Stimulated activated CD8-positive, alpha-beta memory T cell treated with anti-CD3 and anti-CD28 coated beads, Interleukin-15, amount 100 ng/mL, for 1 hour (primary cell): ENCODE measurements at places on chromosomes 13 and 19.

DNA sequence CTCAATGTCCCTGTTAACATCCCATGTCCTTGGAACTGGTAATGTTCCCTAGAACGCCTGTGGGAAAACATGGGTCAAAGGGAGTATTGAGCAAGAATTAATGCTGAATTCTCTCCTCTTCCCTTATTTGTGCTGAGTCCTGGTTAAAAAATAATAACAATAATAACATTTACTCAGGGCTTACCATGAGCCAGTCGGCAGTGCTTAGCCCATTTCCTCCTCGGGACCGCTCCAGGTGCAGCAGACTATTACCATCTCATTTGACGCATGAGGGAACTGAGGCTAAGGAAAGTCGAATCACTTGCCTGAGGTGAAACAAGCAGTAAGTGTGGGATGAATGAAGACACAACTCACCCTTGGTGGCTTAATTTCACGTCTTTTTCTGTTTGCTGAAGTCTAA is 33.6 kb upstream of the SLC15A1 start:
- DNase-seq = no peak

GRCh38 chr19:17160908-17161307 is 54.2 kb upstream of the USE1 start:
- no peak for DNase-seq

DNA sequence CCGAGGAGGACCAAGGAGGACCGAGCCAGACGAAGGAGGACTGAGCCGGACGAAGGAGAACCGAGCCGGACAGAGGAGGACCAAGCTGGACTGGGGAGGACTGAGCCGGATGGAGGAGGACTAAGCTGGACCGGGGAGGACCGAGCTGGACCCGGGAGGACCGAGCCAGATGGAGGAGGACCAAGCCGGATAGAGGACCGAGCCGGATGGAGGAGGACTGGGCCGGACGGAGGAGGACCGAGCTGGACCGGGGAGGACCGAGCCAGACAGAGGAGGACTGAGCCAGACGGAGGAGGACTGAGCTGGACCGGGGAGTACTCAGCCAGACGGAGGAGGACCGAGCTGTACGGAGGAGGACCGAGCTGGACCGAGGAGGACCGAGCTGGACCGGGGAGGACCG is 3.2 kb downstream of the PIP5K1C start:
- no peak for DNase-seq

GRCh38 chr19:2167896-2168618 is 4.3 kb downstream of the DOT1L start:
- DNase-seq = no peak

DNA sequence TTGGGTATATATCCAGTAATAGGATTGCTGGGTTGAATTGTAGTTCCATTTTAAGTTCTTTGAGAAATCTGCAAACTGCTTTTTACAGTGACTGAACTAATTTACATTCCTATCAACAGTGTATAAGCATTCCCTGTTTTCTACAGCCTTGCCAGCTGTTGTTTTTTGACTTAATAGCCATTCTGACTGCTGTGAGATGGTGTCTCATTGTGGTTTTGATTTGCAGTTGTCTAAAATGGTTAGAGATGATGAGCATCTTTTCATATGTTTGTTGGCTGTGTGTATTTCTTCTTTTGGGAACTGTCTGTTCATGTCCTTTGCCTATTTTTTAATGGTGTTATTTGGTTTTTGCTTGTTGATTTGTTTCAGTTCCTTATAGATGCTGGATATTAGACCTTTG is 4.0 kb upstream of the ZNF222 start:
- no peak for DNase-seq

DNA sequence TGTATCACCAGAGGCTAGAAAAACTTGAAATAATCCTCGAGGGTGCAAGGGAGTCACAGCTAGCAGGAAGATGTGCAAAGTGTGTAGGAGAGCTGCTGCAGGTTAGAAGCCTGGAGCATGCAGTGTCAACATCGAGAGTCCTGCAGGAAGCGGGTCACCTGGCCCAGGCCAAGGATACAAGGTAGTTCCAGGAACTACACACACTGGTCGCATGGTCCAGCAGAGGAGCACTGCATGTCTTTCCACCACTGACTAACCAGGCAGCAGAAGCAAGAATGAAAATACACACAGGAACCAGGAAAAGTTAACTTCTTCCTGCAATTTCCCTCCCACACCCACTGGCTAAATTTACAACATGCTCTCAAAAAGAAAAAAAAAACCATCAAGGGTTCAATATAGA is 36.0 kb upstream of the MIR17HG start:
- no peak for DNase-seq

DNA sequence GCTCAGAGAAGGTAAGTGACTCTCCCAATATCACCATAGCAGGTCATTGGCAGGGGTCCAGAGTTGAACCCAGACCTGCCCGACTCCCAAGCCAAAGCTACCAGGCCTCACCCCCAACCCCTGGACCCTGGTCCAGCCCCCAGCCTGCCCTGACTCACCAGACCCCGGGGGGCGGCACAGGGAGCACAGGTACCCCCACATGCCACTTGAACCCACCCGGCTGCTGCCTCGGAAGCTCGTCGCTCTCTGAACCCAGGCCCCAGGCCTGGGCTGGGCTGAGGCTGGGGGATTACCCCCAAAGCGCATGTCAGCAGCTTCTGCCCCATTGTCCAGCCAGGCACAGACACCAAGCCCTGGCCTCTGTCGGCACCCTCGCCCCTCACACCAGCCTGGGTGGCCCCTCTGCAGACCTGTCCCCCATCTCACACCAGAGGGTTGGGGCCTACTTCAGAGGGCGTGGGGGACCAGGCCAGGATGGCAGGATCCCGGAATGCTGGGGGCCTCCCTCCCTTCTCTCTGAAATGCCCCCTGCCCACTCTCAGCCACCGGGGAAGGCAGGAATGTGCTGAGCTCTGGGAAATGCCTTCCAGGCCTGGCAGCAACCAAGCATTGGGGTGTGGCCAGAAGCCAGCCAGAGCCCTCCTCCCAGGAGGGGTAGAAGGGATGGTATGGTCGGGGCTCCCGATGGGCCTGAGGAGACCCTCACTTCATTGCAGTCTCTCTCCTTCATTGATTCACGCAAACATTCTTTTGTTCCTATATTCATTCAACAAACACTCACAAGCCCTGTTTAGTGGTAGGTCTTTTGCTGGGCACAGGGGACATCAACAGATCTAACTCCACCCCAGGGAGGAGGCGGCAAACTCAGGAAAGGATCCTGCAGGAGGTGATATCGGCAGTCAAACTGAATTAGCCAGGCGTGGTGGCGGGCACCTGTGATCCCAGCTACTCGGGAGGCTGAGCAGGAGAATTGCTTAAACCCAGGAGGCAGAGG is 1.7 kb upstream of the PRX start:
- DNase-seq = no peak

DNA sequence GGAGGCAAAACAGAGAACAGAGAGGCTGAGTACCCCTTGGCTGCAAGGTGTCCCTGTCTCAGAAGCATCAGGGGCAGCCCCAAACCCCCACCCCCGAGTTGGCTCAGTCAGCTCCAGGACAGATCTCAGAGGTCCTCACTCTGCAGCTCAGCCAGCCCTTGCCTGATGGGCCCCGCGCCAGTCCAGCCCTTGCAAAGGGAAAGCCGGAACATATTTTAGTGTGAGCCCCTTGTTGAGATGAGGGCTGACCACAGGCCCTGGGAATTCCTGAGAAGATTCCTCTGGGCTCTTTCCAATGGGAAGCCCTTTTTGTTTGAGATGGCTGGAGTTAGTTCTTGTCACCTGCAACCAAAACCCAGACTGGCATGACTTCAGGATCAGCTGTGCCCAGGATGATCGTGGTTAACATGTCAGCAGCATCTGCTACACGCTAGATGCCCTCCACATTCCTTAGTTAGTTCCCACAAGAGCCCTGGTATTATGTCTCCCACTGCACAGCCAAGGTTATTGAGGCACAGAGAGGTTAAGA is 33.9 kb upstream of the CCNE1 start:
- no peak for DNase-seq

- DNase-seq = no peak
These were observed 7.8 kb upstream of the HIF3A start for GRCh38 chr19:46288896-46289588.

GRCh38 chr13:71902676-71903075 is 35.7 kb upstream of the DACH1 start:
- no peak for DNase-seq

DNA sequence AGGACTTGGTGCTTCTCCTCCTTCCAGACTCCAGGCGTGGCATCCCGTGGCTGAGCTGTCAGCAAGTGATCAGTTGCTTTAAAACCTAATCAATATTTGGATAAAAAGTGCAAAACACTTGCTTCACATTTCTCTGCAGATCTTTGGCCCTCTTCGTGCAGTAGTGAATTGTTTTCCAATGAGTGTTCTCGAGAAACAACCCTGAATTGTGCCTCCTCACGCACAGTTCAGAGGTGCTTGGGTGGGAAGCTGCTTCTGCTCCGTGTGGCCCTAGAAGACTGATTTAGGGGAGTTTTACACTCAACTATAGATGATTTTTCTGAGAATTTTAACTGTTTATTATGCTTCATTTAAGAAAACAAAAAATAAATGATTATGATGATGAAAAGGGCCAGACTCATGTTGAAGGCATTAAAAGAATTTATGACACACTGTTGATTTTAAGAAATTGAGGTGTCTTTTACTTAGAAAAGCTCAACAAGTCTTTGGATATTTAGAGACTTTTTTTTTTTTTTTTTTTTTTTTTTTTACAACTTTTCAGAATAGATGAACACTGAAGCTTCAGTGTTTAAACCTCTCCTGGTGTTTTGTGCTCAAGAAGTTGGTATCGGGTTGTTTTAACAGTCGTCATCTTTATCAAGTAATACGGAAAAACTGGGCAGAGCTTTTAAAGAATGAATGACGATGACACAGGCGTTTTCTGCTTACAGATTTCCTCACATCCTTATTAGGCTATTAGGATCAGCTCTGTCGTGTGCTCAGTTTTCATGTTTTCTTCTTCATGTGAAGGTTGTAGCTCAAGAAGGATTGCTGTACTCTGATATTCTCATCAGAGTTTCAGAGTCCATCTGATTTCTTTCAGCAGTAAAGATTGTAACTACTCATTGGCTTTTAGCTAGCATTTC is 39.5 kb upstream of the TEX29 start:
- DNase-seq = no peak

- DNase-seq = no peak
These were observed 2.2 kb downstream of the ZNF415 start for GRCh38 chr19:53130506-53130905.

- DNase-seq = no peak
These were observed 45.2 kb downstream of the ABCC4 start for GRCh38 chr13:95256091-95256490.

DNA sequence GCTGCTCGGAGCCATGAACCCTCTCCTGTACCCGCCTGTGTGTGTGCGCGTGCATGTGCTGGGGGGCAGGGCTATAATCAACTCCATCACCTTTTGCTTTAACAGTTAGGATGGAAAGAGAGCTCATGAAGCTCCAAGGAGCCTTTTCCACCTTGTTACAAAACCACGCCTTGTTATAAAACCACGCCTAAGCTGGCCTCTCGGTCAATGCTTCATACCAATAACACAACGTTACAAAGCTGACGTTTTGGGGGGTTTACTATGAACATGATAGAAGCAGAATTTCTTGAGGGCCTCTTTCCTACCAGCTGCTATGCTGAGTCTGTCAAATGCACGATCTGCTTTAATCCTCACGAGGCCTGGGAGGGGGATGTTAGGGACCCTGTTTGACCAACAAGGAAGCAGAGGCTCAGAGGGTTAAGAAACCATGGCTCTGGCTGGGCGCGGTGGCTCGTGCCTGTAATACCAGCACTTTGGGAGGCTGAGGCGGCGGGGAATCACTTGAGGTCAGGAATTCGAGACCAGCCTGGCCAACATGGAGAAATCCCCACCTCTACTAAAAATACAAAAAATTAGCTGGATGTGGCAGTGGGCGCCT is 11.9 kb downstream of the CAPS start:
- DNase-seq = no peak

- DNase-seq = no peak
These were observed 104.1 kb downstream of the FRY start for GRCh38 chr13:32135655-32136054.

- DNase-seq = peak; percentile 62
These were observed 2.2 kb upstream of the CEACAM6 start for GRCh38 chr19:41753159-41753558.

GRCh38 chr13:85441364-85441763 is 357.9 kb downstream of the SLITRK6 start:
- DNase-seq = no peak

DNA sequence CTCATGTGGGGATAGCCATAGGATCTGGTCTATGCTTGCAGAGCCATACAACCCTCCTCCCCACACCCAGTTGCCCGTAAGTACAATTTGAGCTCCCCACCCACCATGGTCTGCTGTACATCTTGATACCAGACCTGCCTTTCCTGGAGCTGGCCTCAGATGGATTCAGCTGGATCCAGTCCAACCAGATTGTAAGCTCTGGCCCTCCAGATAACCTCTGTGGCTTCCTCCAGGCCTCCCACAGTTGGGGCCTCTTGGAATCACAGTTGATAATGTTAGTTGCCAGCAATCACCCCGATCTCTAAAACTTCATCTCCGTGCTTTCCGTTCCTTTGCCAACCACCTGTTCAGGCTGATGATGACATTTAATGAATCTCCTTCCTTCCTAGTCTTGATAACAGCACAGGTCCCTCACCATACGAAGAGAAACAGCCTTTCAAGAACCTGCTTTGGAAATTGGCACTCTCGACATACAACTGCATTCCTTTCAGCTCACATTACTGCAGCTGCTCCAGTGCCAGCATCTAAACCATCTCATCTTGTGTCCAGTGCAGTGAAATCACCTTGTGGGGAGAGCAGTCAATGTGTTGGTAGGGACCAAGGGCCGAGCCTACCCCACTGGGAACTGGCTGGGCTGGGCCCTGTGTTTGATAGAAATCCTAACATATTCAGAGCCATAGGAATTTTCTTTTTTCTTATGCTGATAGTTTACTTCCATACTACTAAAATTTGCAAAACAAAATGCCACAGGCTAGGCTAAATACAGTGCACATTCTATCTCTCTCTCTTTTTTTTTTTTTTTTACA is 15.1 kb upstream of the FOXO1 start:
- DNase-seq = no peak

DNA sequence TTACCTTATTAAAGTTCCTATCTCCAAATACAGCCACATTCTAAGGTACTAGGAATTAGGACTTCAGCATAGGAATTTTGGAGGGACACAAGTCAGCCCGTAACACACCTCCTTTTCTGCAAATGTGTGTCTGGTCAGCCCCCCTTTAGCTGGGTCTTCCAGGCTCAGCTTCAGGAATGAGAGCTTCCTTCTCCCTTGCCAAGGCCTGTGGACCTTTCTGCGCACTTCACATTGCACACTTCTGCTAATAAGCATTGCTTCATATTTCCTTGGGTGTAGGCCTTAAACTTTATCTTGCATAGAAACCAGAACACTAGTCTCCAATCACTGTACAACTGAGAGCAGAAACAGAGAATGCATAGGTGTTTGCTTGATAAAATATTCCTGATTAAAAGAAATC is 4.5 kb upstream of the STK24 start:
- DNase-seq = no peak

- DNase-seq = no peak
These were observed 178.7 kb upstream of the PCDH9 start for GRCh38 chr13:67408798-67409197.

GRCh38 chr19:1744822-1745563 is 8.3 kb upstream of the ONECUT3 start:
- DNase-seq = no peak
